ENCODE measurements at places on chromosomes 12 and 14.

GRCh38 chr12:56983386-56983785, 23.0 kb downstream of the ZBTB39 start:
- no peak for DNase-seq

DNA sequence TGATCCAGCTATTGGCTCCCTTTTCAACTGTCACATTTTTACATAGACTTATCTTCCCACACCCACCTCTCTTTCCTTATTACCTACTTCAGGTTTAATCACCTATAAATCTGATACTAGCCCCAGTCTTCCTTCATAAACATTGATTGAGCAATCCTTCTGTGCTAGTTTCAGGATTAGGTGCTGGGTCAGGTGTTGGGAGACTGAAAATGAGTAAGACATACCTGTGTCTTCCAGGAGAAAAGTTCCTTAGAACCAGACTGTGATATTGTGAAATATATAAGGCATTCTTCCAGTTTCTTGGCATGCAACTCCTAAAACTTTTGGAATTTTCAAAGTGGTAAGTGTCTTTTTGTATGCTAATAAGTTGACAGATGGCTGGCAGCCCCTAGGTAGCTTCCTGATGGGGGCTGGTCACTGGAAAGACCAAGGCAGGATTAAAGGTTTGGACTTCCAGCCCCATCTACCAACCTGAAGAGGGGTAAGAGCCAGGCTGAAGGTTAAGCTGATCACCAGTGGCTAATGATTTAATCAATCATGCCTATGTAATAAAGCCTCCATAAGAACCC, 4.6 kb downstream of the ANO6 start:
- no peak for DNase-seq

GRCh38 chr12:77319166-77319565, 253.8 kb upstream of the E2F7 start:
- no peak for DNase-seq

DNA sequence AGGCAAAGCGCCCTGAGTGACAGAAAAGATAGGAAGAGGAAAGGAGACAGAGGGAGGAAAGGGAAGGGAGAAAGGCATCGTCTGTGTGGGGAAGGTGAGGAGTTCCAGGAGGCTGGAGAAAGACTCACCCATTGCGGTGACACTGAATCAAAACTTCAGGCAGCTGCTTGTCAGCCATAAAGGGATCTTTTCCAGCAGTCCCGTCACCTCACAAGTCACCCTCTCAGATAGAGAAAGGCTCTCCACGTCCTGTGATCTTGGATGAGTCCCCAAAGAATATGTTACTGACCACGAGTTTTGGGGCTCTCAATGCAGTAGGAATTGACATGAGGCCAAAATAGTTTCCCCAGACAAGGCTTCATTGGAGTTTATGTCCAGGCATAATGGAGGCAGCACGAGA, 9.8 kb upstream of the GMFB start:
- no peak for DNase-seq

GRCh38 chr14:52026901-52027300, 37.6 kb downstream of the RTRAF start:
- DNase-seq: no peak

DNA sequence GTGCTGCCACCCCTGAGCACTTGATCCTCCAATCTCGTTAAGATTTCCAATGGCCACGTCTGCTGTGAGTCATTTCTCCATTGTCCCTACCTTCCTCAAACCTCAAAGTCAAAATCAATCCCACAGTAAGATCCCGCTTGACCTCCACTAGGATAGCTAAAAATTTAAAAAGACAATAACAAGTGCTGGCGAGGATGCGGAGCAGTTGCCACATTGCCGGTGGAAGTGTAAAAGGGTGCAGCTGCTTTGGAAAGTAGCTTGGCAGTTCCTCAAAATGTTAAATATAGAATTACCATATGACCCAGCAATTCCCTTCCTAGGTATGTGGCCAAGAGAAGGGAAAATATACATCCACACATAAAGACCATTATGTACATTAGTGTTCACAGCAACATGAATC, 9.5 kb upstream of the BCL7A start:
- DNase-seq: no peak

- DNase-seq: no peak
Measured at GRCh38 chr12:58097741-58098140, 156.4 kb downstream of the ATP23 start.

- DNase-seq: no peak
Measured at GRCh38 chr12:107461222-107461975, 224.2 kb upstream of the PWP1 start.

- no peak for DNase-seq
Measured at GRCh38 chr12:90333424-90333823, 621.6 kb downstream of the CCER1 start.

DNA sequence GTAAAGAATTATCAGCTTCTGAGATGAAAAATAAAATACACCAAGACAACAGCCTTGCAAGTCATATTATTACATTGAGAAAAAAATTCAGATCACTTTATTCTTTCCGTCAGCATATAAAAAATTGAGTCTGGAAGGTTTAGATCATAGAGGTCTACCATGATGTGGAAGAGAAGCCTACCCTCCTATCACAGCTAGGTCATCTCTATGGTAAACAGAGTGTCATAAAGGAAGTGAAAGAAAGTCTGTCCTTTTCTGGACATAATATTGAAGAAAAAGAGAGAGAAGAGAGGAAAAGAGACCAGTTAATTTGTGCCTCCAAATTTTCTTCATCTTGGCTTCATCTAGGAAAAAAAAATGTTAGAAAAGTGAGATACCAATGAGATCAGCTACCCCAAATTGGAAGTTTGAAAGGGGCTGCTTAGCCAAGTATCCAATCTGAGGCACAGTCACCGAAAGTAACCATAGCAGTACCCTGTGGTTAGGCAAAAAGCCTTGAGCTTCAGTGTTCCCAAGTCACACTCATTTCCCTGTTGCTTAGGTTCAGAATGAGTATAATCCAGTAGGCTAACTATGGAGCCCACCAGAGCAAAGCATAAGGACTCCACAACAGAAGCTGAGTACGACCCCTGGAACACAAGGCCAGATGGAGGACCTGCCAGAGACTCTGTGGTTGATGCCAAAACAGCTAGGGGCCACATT, 38.1 kb downstream of the DUSP6 start:
- DNase-seq: no peak

- no peak for DNase-seq
Measured at GRCh38 chr12:55624056-55624455, 12.6 kb upstream of the OR10P1 start.

DNA sequence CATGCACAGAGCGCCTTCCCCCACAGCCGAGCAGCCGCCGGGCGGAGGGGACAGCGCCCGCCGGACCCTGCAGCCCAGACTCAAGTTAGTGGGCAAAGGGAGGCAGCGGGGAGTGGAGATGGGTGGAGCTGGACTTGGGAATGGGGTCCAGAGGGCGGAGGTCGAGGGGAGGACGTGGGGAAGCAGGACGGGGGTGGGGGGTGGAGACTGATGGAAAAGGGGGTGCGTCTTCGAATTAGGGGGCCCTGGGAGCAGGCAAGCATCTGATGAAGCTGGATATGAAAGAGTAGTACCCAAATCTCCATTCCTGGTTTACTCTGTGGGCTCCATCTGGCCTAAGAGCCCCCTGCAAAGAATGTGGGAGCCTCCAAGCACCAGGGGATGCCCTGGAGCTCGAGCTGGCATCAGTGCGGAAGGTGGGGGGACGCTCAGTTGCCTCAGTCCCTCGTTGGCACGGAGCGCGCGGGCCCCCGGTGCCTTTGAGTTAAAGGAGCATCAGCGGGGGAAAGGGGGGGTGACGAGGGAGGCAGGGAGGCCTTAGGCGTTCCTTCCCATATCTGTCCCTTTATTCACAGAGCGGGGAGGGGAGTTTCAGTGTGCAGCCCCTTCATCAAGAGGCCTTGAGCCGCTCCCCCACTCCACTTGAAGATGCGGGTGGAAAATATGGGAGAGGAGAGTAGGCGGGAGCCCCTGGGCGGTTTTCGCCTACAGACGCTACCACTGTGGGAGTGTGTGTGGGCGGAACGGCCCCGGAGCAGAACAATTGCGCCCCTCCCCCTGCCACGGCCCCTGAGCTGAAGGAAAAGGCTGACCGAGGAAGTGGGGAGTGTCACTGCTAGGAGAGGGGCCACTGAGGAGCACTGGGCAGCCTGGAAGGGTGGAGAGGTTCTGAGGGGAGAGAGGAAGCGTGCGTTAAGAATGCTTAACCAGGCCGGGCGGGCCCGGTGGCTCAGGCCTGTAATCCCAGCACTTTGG, 644 bp downstream of the NAB2 start:
- DNase-seq: no peak

DNA sequence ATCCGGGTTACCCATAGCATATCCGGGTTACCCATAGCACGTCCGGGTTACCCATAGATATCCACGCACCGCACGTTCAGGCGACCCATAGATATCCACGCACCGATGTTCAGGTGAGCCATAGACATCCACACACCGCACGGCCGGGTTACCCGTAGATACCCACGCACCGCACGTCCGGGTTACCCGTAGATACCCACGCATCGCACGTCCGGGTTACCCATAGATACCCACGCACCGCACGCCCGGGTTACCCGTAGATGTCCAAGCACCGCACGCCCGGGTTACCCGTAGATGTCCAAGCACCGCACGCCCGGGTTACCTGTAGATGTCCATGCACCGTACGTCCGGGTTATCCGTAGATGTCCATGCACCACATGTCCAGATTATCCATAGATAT, 60.3 kb upstream of the SYT1 start:
- no peak for DNase-seq

- DNase-seq: no peak
Measured at GRCh38 chr14:58722441-58722840, 84.7 kb downstream of the DACT1 start.

GRCh38 chr14:50783563-50783962, 47.4 kb downstream of the NIN start:
- no peak for DNase-seq

GRCh38 chr14:51554953-51555352, 96.8 kb upstream of the FRMD6 start:
- DNase-seq: no peak

GRCh38 chr12:66629138-66629870, 49.6 kb downstream of the GRIP1 start:
- DNase-seq: no peak

GRCh38 chr12:60391051-60391450, 795.2 kb downstream of the SLC16A7 start:
- no peak for DNase-seq

GRCh38 chr12:4320497-4320852, 538 bp upstream of the TIGAR start:
- no peak for DNase-seq

Data from NCI-H1417 treated with DMSO at 0.1 percent for 48 hours (cell line).